ENCODE measurements at places on chromosomes 3 and 15.

DNA sequence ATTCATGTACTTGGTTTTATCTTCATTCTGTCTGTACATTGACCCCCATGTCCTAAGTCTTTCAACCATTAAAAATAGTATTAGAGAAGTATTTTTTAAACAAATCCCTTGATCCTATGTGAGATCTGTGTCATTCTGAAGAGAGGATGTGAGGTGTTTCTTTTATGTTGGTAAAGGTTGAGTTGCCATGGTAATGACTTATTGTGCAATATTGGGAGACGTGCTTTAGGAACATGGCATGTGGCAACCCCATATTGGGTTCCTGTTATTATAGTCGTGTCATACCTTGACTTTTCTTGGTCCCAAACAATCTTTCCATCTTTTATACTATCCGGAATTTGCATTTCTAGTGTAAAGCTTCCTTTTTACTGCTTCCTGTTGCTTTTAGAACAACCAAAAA is 203.1 kb downstream of the KCNAB1 start:
- DNase-seq: no peak

GRCh38 chr3:6125520-6125919 is 735.4 kb upstream of the GRM7 start:
- no peak for DNase-seq

GRCh38 chr3:29427266-29428103 is 146.6 kb downstream of the RBMS3 start:
- no peak for DNase-seq

GRCh38 chr3:78701537-78701936 is 1066.3 kb downstream of the ROBO1 start:
- DNase-seq: no peak

All from NCI-H1694 treated with DMSO at 0.1 percent for 48 hours (cell line).